Dermis blood vessel endothelial cell (primary cell): ENCODE measurements at places on chromosomes 7 and 10. TPM values are rescaled to one million over a fixed set of nuclear protein-coding genes. Genes with fewer than 3 reads are reported as not detected.

C7orf57 gene
- total RNA-seq: not detected in 2 replicates

HHEX gene
- 56.7 and 66.9 TPM in 2 replicates for total RNA-seq

PLPP4 gene
- under 0.01 TPM in 1 of 2 replicates, not detected in the other for total RNA-seq

IKZF1 gene
- 0.17 TPM in 1 of 2 replicates, not detected in the other for total RNA-seq

DENND2A gene
- 0.14 and 1.0 TPM in 2 replicates for total RNA-seq

GOLGA7B gene
- under 0.01 and 0.05 TPM in 2 replicates for total RNA-seq

ST8SIA6 gene
- 0.34 and 2.3 TPM in 2 replicates for total RNA-seq

PTF1A gene
- not detected in 2 replicates for total RNA-seq
